ENCODE measurements at places on chromosomes 7 and 10.

DNA sequence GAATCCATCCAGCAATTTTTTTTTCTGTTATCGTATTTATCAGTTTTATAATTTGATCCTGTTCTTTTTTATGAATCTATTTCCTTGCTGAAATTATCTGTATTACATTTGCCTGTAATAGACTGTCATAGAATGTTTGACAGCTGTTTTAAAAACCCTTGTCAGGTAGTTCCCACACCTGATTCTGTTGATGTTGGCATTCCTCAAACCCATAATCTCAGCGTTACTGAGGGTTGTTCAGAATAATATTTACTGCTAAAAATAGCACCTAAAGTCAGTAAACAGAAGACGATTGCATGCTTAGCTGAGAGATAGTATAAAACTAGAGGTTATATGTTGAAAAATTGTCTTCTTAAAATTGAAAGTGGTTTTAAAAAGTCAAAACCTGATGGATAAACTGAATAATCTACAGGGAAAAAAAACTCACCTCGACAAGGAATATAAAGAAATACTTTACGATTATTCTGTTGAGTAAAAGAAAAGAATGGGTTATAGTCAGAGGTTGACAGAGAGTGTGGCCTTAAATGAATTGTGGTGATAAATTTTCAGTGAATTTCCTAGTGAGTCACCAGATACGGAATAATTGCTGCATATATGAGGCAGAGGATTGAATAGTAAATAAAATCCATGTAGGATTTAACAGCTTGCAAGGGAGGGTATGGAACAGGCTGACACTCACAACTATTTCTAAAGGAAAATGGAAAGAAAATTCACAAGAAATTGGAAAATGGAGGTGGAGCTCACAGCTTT is 824.1 kb upstream of the IGFBP3 start:
- DNase-seq = no peak

DNA sequence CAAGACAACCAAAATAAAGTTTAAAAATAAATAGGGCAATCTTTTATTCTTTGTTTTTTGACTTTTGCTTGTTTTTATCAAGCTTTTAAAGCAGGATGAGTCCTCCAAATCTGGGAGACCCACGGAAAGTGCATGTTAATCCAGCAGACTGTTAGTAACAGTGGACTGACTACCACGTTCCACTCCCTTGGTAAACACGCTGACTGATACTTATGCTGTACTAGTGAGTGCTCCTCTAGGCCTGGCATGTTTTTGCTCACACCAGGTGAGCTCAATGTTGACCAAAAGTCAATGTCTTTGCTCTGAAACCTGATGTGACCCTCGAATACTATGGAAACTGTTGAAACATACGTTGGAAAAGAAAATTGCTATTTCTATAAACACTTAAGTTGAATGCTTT is 88.4 kb downstream of the KIAA1549 start:
- DNase-seq = no peak

DNA sequence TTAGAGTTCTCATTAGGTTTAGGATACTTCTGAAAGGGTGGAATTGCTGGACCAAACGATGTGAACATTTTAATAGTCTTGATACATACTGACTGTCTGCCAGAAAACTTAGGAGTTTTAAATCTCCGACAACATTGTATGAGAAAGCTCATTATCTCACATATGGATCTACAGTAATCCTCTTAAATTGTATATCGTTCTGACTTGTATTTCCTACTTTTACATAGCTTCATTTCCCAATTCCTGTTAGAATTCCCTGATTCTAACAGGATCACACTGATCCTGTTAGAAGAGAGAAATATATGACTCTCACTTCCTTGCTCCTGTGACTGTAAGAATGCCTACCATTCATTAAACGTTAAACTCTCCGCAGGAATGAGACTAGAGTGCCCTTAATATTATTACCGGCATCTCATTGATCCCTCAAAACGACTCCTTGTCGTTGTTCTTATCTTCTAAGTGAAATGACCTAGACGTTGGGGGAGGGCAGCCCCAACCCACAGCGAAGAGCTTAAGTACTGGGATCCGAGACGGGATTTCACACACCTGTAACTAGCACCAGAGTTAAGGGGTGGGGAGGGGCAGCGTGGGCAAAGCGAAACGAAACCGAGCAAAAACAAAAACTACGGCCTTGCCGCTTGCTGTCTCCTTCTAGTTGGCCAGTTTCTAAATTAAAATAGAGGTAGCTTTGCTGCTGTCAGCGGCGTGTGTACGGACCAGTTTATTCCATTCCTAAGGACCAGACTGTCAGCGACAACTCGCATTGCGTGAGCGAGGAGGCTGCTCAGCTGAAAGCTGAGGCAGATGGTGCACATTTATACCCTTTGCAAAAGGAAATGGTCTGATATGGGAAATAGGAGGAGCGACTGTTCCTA is 678 bp upstream of the TMEM106B start:
- DNase-seq = no peak

- no peak for DNase-seq
Measured at GRCh38 chr10:88999625-89000024, 9.0 kb downstream of the FAS start.

DNA sequence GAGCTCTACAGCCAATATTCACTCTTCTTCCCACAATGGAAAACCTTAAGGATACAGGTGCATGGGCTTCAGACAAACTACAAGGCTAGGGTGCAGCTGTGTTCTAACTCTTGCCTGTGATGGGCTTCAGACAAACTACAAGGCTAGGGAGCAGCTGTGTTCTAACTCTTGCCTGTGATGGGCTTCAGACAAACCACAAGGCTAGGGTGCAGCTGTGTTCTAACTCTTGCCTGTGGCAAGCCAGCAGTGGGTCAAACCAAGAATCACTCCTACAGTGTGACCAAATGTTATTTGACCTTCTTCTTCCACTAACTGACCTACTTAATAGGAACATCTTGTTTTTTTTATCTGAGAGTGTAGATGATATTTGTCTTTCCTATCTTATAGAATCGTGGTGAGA is 7.4 kb downstream of the SORCS1 start:
- no peak for DNase-seq

DNA sequence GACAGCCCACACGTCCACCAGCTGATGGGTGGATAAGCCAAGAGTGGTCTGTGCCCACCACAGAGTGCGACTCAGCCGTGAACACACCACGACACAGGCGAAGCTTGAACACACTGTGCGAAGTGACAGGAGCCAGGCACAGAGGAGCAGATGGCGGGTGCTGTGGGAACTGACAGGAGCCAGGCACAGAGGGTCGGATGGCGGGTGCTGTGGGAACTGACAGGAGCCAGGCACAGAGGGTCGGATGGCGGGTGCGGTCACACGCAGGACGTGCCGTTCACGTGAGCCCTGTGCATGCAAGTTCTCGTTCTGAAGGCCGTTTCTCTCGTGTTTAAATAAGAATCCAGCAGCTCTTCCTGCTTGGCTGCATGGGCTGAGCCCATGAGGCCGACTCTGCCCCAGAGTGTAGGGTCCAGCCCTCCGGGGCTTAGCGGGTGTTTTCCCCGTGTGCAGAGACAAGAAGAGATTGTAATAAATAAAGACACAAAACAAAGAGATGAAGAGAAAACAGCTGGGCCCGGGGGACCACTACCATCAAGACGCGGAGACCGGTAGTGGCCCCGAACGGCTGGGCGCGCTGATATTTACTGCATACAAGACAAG is 5.9 kb upstream of the ADAP1 start:
- DNase-seq = no peak

GRCh38 chr10:128310971-128311658 is 184.9 kb upstream of the MKI67 start:
- DNase-seq = no peak

DNA sequence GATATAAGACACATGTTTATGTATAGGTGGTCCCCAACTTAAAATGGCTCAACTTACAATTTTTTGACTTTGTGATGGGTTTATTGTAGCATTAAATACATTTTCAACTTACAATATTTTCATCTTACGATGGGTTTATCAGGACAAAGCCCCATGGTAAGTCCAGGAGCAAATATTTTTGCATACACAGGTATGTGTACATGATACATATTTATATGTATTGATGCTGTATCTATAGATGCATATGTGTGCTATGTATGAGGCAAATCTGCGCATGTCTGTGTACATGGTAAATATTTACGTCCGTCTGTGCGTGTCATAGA is 664 bp upstream of the UBE3C start:
- DNase-seq = no peak

DNA sequence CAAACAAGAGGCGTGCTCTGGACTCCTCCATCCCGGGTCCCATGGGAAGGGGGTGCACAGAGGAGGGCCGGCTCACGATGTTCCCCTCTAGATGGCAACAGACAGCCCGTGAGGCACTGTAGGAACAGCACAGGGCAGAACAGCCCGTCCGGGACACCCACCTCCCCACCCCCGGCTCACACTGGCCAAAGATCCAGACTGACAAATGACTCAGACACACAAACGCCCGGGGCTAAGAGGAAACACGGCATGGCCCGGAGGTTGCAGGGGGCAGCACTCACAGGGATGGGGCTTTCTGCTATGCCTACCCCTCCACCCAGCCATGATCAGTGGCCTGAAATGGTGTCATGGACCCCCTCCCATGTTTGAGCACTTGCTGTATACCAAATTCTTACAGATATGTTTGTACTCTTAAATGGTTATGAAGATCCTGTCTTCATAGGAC is 4.9 kb upstream of the ELN start:
- DNase-seq = peak; percentile 29

- DNase-seq = no peak
Measured at GRCh38 chr7:137404660-137405317, 61.3 kb upstream of the PTN start.

DNA sequence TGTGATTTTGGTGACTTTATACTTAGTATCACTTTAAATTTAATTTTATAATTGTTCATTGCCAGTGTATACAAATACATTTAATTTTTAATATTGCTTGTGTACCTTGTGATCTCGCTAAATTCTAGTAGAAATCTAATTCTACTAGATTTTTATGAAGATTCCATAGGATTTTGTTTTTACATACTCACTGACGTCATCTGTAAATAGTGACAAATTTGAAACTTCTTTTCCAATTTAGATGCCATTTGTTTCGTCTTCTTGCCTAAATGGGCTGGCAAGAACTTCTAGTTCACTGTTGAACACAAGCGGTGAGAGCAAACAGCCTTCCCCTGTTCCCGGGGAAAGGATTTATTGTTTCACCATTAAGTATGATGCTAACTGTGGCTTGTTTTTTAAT is 17.3 kb upstream of the PNLIPRP3 start:
- no peak for DNase-seq

- no peak for DNase-seq
Measured at GRCh38 chr10:121527690-121528089, 70.6 kb downstream of the FGFR2 start.

DNA sequence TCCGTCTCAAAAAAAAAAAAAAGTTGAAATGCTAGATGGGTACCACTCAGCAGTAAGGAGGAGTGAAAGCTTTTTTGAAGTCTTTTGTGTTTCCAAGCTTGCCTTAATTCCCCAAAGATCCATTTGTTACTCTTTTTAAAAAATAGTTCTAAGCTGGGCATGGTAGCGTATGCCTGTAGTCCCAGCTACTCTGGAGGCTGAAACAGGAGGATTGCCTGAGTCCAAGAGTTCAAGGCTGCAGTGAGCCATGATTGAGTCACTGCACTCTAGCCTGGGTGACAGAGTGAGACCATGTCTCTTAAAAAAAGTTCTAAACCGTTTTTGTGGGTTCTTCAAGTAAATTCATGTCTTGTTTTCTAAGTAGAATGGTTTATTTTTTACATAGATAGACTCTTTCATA is 5.3 kb downstream of the TBC1D12 start:
- DNase-seq = no peak

GRCh38 chr7:50411332-50411731 is 38.8 kb downstream of the FIGNL1 start:
- no peak for DNase-seq

GRCh38 chr7:148862481-148862880 is 21.6 kb downstream of the EZH2 start:
- DNase-seq = no peak

DNA sequence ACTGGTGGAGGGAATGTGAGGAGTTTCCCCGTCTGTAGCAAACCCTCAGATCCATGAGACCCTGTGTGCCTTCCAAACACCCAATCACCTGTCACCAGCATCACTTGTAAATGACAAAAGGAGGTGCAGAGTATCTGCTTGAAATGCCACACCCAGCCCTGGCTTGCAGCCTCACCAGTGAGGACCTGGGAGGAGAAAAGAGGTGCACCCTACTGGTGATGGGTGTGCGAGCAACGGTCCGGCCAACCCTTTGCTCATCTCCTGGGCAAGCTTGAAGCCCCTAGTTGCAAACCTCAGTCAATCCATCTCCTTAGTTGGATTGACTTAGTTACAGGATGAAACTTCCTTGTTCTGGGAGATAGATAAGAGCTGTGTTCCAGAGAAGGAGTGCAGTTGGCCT is 62.4 kb upstream of the WAPL start:
- DNase-seq = no peak

- peak; percentile 62 for DNase-seq
Measured at GRCh38 chr7:132655131-132655727, 79.0 kb upstream of the PLXNA4 start.

DNA sequence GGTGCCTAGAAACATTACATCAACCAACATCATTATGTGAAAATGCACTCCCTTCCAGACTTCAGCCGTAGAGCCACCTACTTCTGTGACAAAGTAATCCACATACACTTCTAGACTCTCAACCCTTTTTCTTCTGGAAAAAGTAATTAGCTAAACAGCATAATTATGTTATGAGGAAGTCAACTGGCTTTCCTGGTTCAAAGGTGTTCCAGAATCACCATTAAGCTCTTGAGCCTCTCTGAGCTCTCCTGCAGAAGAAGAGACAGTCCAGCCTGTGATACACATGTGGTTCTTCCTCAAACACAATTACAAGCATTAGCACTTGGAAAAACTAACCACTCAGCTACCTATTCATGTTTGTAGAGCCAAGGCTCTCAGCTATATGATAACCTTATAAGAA is 52.5 kb downstream of the TNS3 start:
- no peak for DNase-seq

GRCh38 chr7:375321-375831 is 85.4 kb downstream of the FOXL3 start:
- peak; percentile 29 for DNase-seq

GRCh38 chr7:113404245-113404644 is 285.9 kb upstream of the SMIM30 start:
- no peak for DNase-seq

DNA sequence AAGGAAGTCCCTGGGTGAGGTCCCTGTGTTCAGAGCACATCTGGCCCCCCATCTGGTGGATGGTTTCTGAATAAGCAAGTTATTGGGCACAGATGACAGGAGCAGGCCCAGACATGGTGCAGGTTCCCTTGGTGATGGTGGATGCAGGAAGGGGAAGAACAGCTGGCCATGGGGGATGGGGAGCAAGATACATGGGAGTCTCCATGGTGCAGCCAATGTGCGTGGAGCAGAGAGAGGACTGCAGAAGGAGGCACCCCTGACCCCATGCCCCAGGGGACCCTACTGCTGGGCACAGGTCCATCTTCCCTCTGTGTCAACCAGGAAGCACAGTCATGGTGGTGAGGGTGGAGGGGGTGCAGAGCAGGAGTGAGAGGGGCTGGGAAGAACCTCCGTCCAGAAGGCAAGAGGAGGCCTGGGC is 43.8 kb upstream of the RABGEF1 start:
- peak; percentile 60 for DNase-seq

- no peak for DNase-seq
Measured at GRCh38 chr10:130932326-130933007, 379.1 kb downstream of the TCERG1L start.
